ENCODE measurements at places on chromosomes 1 and 21.

- DNase-seq, result no peak
Observed at GRCh38 chr1:9331558-9332346, 39.1 kb downstream of the SPSB1 start.

GRCh38 chr1:1118011-1118875, 2.4 kb upstream of the C1orf159 start:
- DNase-seq, result no peak

- DNase-seq, result no peak
Observed at GRCh38 chr1:216258856-216259255, 164.4 kb downstream of the USH2A start.

DNA sequence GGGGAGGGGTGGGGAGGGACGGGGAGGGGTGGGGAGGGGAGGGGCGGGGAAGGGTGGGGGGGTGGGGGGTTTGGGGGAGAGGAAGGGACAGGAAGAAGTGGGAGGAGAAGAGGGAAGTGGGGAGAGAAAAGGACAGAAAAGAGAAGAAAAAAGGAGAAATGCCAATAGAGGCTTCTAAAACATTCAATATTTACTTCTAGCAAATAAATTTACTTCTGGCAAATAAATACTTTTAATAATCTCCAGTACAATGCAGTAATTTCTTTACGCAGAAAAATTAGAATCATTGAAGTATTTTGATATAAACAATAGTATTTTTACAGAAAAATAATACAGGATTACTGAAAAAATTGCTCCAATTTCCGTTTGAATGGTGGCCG, 9.4 kb upstream of the GPR161 start:
- DNase-seq, result no peak

DNA sequence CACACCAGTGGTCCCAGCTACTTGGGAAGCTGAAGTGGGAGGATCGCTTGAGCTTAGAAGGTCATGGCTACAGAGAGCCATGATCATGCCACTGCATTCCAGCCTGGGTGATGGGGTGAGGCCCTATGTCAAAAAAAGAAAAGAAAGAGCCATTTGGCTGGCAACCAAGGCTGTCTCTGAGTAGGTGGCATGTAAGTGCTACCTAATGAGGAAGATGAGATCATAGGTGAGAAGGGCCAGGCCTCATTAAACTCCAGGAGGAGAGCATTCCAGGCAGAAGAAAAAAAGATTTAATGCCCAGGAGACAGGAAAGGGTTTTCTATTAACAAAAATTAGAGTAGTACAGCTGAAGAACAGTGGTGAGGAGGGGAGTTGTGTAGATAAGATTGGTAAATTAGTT, 103.4 kb upstream of the ZNF678 start:
- DNase-seq, result no peak

GRCh38 chr1:28895896-28896608, 18.3 kb upstream of the EPB41 start:
- no peak for DNase-seq

DNA sequence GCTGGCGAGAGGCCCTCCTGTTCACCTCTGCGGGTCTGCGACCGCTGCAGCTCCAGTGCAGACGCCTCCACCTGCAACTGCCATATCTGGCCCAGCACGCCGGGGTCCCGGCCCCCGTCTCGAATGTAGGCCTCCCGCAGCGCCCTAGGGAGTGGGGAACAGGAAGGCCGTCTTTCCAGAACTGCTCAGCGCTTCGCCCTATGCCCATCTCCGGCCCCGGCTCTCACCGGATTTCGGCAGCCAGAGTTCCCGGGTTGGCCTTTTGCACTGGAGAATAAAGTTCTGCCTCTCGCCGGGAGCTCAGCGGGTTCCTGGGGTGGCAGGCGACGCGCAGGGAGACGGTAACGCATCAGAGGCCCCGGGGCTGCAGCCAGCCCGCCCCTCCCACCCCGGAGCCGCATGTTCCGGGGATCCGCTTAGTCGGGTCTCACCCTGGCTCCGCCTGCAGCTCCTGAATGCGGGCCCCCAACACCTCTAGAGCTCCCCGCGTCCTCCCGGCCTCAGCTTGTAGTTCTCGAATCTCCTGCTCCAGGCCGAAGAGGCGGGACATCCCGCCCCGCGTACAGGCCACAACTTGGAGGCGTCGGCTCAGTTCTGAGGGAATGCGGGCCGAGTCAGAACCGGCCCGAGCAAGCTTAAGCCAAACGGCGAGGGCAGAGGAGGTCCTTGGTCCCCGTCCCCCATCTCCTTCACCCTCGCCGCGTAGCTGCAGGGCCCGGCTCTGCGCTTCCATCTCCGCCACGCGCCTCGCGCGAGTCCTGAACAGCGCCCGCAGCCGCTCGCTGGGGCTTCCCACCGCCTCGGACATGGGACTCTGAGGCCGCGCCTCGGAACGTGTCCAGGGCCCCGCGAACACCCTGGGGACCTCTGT, 1.1 kb downstream of the CCDC17 start:
- no peak for DNase-seq

GRCh38 chr1:106925750-106926149, 130.7 kb upstream of the PRMT6 start:
- no peak for DNase-seq
